ENCODE measurements at places on chromosomes 7 and 10.

DNA sequence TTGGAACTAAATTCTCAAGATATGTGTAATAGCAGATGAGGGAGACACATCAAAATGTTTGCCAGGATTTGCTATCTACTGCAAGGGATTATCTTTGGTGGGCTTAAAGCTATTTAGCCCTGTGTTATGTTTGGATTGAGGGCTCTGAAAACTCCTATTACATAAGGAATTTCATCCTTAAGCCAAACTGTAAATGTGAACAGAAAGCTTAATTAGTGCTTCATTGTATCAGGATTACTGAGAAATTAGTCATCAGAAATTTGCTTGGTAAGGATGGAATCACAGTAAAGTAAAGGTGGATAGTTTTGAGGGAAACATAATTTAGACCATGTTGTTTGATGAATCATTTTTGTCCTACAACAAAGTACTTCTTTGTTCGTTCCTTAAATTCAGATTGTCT, 8.3 kb downstream of the ANKRD7 start:
- no peak for DNase-seq

DNA sequence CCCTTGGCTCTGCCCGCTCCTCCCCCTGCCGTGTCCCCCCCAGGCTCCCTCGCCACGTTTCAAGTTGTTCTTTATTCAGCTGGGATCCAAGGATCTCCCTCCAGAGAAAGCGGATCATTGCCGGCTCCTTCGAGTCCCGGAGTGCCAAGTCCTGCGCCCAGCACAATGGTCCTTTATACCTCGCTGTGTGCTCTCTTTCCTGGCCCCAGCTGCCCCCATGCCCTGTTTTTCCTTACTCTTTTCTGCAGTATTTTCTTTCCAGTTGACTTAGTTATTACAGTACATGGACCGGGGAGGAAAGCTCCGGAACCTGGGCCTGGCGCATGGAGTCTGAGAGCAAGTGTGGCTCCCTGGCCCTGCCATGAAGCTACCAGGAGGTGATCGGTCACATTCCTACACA, 88.1 kb upstream of the KMT2C start:
- no peak for DNase-seq

GRCh38 chr7:142927949-142928348, 5.6 kb downstream of the TRPV5 start:
- DNase-seq: no peak

GRCh38 chr7:115297656-115298055, 375.8 kb downstream of the MDFIC start:
- DNase-seq: no peak
